ENCODE measurements at places on chromosomes 4 and X.

GRCh38 chr4:7598939-7599790 lies 164.4 kb upstream of the PSAPL1 start:
- DNase-seq = no peak

DNA sequence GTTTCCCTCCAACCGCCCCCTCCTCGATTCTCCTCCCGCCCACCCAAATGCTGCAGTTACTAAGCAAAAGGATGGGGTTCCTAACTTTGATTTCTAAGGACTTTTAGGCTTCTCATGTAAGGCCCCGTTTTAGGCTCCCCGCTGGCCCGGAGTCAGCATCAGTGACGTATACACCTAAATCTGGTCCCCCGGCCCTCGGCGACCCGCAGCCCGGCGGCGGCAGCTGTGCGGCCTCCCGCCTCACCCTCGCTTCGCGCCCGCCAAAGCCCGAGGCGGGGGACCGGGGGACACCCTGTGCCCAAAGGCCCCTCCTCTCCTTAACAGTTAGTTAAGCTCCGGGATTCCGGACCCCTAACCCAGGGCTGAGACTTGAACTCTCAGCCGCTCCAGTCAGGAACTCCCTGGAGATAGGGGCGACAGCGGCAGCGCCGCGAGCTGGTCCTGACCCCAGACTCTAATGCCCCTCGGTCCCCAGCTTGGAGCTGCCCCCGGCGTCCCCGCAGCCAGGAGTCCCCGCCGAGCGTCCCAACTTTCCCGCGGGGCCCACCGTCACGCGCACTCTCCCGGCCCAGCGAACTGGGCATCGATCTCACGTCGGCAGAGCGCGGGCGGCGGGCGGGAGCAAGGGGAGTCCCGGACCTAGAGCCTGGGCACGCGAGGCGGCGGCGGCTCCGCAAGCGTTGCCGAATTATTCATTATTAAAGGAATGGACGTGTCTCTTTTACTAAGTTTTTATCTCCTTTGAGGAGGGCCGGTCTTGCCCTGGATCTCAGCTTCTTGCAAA lies 1.5 kb upstream of the NR3C2 start:
- no peak for DNase-seq

DNA sequence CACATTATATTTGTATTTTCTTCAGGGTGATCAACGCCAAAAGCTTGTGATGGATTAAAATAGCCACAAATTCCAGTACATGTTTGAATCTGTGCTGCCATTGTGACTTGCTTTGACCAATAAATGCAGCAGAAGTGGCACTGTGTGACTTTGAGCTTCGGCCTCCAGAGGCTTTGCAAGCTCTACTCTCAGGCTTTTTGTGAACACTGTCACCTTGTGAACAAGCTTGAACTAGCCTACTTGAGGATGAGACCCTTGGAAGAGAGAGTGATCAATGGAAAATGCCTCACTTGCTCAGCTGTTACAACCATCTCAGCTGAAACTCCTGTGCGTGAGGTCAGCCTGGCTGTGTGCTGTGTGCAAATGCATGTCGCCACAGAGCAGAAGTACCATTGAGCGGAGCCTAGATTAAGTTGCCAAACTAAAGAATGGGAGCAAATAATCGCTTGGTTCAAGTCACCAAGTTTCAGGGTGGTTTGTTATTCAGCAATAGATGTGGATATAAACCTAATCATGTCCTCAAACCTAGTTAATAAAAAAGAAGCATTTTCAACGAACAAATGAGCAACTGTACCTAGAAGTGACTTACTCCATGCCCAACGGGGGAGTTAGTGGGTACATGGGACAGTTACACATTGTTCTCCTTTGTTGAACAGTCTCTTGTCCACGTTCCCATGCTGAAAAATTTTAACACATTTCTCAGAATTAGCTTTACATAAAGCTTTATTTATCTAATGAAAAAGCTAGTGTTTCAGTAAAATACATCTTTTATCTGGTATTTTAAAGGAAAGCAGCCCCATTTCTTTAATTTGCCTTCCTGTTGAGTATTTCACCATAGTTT lies 23.5 kb downstream of the NOA1 start:
- no peak for DNase-seq

GRCh38 chr4:169604131-169604900 lies 8.1 kb downstream of the NEK1 start:
- DNase-seq = no peak

DNA sequence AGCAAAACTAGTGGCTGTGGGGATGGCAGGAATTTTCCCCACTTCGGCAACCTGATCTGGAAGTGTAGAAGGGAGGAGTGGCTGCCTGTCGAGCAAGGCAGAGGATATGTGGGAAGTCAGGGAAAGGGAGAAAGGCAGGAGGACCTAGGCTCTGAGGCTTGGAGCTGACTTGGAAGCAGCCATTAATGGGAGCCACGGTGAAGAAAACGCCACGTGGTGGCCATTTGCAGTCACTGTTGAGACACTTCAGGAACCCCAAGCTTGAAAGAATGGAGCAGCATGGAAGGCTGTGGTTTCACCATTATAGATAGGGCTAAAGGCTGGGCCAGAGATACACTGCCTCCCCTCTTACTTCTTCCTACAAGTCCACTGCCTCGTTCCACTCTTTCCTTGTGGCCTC lies 41.8 kb upstream of the MAML3 start:
- DNase-seq = no peak
